ENCODE measurements at places on chromosomes 3 and 15. TPM values are rescaled to one million over a fixed set of nuclear protein-coding genes. Genes with fewer than 3 reads are reported as not detected.

The HIGD2B gene
- 0.27 TPM for total RNA-seq

DNA sequence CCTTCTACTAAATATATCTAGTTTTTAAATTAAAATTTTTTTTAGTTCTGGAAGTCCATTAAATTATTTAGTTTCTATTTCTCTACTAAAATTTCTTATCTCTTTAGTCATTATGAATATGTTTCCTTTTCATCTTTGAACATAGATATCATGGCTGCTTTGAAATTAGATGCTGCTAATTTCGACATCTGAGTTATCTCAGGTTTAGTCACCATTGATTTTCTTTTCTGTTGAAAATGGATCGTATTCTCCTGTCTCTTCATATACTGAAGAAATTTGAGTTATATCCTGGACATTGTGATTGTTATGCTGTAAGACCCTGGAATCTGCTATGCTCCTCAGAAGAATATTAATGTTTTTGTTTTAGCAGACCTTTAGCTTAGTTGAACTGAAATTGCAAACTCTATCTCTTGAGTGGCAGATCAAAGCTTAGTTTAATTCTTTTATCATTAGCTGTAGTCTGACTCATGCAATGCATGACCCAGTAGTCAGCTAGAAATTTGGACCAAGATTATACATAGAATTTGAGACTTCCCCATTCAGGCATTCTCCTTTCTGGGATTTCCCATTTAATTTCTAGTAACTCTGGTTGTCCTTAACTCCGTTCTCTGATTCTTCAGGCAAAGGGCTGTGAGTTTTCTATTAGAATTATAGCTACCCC is 439.8 kb upstream of the IL12A start:
- DNase-seq, result no peak

- no peak for DNase-seq
Measured at GRCh38 chr3:11548721-11549131, 95.0 kb downstream of the VGLL4 start.

DNA sequence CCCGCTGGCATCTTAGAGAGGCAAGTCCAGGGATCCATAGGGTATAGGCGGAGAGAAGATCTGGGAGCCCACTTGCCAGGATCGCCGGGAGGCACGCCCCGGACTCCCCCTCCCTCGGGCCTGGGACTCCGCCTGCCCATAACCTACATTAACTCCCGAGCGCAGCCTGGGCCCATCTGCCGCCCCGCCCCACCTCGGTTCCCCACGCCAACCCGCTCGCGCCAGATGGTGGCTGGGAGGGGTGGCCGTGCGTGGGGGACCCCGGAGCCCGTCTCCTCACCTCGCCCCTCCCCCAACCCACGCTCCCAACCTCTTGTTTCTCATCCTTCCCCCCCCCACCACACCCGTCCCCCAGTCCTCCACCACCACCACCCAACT is 1.7 kb upstream of the DLL4 start:
- DNase-seq, result no peak

All from activated CD8-positive, alpha-beta T cell treated with anti-CD3 and anti-CD28 coated beads for 36 hours (primary cell).